ENCODE measurements at places on chromosomes 16 and 17.

DNA sequence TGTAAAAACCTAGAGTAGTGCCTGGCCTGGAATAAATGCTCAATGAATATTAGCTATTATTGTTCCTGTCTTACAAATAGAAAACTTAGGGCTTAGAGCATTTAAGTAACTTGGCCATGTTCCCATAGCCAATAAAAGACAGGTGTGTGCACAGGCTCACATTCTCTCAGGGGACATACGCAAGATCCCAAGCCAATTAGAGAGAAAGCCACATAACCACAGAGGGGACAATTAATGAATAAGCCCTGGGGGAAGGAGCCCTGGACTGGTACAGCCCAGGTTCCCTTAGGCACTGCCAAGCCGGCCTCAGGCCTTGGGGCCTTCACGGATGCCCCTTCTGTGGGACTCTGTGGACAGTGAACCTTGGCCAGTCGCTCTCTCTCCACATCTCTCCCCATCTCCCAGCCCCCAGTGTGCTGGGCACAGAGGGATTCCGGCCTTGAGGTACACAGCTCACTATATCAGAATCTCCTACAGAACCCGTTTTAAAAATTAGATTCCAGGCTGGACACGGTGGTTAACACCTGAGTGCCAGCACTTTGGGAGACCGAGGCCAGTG is 27.3 kb upstream of the ABCC12 start:
- DNase-seq: no peak

- DNase-seq: no peak
These were observed 6.2 kb downstream of the ZNF75A start for GRCh38 chr16:3311496-3311895.

DNA sequence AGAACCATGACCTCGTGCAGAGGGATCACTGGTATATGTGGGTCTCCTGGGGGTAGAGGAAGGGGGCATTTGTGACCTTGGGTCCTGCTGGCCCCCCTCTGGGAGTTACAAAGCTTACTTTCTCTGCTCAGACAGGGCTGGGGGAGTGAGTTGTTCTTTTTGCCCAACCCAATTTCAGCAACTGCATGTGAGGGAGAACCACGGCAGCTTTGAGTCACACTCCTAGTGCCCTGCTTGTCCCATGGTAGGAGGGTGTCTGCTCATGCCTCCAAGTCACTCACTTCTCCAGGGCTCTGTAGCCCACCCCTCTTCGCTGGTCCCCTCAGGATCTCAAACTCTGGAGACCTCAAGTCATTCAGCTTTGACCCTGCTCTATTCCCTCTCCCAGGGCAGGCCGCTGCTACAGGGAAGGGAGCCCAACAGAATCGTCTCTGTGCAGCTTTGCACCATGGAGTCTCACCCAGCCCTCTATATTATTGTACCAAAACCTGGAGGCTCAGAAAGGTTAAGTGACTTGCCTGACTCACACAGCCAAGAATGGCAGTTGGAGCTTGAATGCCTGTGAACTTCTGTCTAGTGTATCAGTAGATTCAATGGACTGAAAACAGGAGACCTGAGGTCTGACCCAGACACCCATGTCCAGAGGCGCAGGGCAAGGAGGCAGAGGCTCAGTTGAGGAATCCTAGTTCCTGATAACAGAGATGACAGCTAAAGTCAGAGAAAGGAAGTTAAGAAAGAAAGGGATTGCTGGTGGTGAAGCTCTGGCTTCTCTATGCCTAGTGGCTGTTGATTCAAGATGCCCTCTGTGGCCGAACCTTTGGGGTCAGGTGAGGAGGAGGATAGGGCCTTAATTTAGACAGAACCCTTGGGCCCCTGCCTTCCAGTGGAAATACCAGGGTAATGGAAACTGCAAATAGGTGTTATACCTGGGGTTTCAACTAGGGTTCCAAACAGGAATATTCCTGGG is 14.6 kb upstream of the ETV4 start:
- no peak for DNase-seq

DNA sequence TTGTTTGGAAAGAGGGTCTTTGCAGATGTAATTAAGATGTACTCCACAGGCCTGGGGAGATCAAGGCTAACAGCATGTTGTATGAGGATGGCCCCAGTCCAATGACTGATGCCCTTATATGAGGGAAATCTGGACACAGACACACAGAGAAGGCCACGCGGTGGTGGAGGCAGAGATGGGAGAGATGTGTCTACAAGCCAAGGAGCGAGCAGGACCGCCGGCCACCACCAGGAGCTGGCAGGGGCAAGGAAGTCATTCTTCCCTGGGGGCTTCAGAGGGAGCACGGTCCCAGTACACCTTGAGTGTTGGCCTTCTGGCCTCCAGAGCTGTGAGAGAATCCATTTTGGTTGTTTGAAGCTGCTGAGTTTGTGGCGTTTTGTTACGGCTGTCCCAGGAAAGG is 14.7 kb downstream of the SOCS3 start:
- DNase-seq: no peak

DNA sequence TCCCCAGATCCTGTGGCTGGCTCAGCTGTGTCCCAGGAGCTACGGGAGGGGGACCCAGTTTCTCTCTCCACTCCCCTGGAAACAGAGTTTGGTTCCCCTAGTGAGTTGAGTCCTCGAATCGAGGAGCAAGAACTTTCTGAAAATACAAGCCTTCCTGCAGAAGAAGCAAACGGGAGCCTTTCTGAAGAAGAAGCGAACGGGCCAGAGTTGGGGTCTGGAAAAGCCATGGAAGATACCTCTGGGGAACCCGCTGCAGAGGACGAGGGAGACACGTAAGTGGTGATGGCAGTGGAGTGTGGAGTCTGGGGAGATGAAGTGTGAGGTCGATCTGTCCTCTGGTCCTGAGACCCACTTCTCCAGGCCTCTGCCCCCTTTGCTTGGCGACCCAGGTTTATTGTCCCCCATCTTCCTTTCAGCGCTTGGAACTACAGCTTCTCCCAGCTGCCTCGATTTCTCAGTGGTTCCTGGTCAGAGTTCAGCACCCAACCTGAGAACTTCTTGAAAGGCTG is 585 bp downstream of the WRAP53 start:
- no peak for DNase-seq

GRCh38 chr17:79452706-79453105 is 158.1 kb downstream of the RBFOX3 start:
- DNase-seq: no peak

GRCh38 chr17:79658811-79659207 is 48.0 kb upstream of the RBFOX3 start:
- DNase-seq: no peak

DNA sequence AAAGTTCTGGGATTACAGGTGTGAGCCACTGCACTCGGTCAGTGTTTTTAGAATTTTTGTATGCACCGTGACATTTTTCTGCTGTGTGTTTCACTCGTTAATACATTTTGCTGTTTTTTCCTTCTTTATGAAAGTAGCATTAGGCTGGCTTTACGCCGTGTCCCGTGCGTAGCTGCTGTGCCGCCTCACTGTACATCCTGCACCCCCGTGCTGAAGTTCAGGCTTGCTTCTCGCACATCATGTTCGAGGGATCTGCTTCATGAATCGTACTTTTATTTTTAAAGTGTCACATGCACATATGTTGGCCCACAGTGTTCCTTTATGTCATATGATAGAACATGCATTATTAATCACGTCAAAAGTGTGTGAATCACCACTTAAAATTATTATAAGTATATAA is 84.4 kb upstream of the ZNF750 start:
- no peak for DNase-seq

DNA sequence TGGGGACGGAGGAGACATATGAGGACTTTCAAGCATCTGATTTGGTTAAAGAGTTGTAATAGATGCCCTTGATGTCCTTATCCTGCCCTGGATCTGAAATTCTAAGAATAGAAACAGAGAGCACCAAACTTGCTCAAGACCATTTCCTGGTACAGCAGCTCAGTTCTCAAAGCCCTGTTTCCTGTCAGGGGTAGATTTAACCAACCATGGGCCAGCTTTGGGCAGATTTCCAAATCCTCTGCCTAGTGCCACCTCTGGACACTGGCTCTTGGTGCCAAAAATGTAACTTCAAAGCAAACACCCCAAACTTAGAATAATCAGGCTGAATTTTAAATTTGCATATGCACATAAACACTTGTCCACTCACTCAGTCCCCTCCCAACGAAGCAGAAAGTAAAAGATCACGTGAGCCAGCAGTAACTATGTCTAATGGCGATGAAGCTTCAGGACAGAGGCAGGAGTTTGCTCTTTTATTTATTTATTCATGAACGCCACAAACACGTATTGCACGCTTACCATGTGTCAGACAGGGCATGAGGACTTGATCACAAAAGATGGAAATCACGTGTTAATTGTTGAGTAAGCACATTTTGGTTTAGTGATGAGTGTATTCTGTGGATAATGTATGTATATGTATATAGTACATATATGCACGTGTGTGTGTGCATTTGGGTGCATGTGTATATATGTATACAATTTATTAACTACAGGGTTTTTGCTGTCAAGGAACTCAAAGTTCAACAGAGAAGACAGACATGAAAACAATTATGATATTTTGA is 23.1 kb upstream of the SDK2 start:
- DNase-seq: no peak

GRCh38 chr17:4833941-4834680 is 971 bp downstream of the MINK1 start:
- DNase-seq: no peak

DNA sequence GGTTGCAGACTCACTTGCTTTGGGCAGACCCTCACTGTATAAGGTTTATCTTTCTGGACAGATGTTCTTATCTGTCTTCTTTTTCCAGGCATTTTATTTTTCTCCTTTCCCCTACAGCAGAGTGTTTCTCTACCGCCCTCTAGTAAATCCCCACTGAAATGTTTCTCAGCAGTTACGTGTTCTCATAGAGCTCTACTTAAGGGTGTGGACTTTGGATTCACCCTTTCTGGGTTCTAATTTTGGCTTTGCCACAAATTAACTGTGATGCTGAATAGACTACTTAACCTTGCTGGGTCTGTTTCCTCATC is 2.0 kb downstream of the ADAT1 start:
- DNase-seq: no peak

DNA sequence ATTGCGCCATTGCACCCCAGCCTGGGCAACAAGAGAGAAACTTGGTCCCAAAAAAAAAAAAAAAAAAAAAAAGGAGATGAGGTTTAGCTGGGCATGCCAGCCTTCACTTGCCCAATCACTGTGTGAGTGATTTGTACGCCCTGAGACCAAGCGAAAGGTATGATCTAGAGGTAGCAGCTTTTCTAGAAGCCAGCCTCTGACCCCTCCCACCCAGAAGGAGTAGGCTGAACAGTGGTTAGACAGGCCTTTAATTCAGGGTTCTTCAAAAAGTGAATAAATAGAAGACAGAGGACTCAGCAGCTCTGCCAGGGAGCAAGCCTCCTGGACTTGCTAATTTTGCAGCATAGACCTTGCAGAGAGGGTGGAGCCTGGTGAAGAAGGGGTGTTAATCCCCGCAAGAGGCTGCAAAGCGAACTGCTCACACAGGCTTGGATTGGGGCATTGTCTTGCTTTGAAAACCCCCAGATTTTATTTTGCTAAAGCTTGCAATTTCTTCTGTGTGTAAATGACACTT is 7.1 kb upstream of the CYTH1 start:
- DNase-seq: no peak

GRCh38 chr17:35023538-35023937 is 40.0 kb downstream of the RFFL start:
- no peak for DNase-seq

- DNase-seq: no peak
These were observed 1.8 kb downstream of the KRT15 start for GRCh38 chr17:41516830-41517283.

DNA sequence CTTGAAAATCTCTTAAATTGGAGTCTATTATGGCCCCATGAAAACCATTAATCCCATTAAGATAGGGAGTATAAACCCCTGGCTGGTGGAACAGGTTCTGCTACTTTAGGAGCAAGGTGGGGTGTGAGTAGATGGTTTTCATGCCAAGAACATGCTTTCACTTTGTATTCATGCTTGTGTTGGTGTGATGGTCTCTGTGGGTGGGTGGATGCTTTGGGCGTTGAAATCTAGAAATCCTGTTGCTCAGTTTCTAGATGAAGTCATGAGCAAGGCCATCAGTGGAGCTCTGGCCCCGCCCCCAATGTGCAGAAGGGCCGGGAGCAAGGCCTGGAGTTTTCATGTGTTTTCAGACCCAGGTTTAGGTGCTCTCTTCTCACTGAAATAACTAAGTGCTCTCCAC is 20.1 kb downstream of the PLD6 start:
- no peak for DNase-seq

DNA sequence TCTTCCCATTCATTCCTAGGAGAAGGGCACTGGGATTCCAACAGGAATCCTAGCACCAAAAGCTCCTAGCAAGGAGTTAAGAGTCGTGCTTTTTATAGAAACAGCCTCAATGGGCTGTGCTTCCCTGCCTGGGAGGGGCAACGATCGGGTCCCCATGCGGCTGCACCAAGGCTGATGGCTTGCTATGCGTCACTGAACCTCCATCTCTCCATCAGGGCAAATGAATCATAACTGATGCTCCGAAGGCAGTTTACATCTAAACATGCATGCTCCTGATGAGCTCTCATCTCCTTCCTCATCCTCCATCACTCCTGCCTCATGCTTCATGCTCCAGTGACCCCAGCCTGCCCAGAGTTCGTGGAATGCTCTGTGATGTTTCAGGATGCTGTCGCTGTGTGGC is 270.5 kb downstream of the FOXL1 start:
- DNase-seq: no peak

DNA sequence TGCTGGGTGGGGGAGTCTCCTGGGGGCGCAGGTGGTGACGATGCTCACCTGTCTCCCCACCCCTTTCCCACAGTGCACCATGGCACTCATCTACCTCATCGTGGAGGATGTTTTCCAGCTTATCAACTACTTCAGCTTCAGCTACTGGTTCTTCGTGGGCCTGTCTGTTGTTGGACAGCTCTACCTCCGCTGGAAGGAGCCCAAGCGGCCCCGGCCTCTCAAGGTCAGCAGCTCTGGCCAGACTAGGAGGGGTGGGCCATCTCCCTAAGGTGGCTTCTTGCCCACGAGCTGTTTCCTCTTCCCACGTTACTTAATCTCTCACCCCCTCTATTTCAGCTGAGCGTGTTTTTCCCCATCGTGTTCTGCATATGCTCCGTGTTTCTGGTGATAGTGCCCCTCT is 14.5 kb downstream of the SLC7A6OS start:
- DNase-seq: no peak

DNA sequence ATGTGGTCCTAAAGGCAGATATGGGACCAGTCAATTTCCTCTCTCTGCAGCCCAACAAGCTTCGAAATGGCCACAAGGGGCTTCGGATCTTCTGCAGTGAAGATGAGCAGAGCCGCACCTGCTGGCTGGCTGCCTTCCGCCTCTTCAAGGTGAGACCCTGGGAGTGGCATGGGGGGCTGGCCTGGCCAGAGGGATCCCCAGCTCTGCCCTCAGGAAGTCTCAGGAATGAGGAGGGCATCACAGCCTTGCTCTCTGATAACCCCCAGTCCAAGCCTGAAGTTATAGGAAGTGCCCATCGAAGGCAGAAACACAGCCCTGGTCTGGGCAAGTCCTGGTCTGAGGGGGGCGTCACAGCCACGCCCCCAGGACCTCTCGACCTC is 7.1 kb downstream of the GRB7 start:
- DNase-seq: no peak

- DNase-seq: no peak
These were observed 46.7 kb downstream of the PIPOX start for GRCh38 chr17:29089601-29090044.
